ENCODE measurements at places on chromosomes 4 and X.

DNA sequence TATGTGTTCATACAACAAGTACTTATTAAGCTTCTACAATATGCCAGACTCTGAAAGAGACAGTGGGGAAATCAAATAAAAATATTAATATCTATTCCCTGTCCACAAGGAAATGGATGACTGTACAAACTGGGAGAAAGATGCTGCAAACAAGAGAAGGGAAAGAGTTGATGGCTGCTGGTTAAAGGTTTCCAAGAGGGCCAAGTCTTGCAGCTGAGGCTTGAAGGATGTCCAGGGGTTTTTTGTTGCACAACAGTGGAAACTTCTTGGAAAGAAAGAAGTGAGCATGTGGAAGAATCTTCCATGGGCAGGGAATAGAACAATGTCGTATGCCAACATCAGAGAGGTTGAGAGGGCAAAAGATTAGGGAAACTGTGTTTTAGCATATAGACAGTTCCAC, 95.8 kb downstream of the MID1 start:
- no peak overlapping the region for H3K4me3 ChIP-seq
- peaks cover 10% of the 10 kb centered on the region for H3K4me1 ChIP-seq
- H3K36me3 ChIP-seq = peaks cover 19% of the 10 kb centered on the region
- no peaks in the 10 kb centered on the region for H3K27me3 ChIP-seq
- no peak overlapping the region for H3K27ac ChIP-seq

DNA sequence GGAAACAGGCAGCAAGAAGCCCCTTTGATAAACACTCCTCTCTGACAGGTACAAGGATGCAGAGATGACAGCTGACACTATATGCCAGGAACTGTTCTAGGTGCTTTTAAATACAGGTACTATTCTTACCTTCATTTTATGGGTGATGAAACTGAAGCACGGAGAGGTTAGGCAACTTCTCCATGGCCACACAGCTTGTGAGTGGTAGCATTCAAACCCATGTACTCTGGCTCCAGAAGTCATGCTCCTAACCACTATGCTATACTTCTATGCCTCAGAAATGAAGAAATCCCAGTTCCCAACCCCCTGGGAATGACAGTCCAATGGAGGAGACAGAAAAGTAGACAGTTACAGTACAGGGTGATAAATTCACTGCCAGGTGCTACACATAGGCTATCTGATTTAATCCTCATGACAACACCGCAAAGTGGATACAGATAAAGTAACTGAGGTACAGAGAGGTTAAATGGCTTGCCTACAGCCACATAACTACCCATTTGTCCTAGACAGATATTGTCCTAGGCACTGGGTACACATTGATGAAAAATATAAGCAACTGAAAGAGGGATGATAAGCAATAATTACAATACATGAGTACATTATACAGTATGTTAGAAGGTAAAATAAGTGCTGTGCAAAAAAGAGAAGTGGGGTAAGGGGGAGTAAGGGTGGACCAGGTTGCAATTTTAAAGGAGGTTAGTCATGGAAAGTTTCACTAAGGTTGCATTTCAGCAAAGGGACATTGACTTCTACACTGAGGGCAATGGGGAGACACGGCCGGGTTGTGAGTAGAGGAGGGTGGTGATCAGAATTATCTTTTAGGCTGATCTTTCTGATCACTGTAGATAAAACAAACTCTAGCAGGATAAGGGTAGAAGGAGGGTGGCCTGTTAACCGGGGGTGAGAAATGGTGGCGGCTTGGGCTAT, 1.6 kb upstream of the F8 start:
- H3K4me3 ChIP-seq = peak overlapping the region; percentile 67
- no peak for DNase-seq
- peaks cover 19% of the 10 kb centered on the region for H3K4me1 ChIP-seq
- no peak overlapping the region for H3K27ac ChIP-seq
- no peaks in the 10 kb centered on the region for H3K36me3 ChIP-seq

DNA sequence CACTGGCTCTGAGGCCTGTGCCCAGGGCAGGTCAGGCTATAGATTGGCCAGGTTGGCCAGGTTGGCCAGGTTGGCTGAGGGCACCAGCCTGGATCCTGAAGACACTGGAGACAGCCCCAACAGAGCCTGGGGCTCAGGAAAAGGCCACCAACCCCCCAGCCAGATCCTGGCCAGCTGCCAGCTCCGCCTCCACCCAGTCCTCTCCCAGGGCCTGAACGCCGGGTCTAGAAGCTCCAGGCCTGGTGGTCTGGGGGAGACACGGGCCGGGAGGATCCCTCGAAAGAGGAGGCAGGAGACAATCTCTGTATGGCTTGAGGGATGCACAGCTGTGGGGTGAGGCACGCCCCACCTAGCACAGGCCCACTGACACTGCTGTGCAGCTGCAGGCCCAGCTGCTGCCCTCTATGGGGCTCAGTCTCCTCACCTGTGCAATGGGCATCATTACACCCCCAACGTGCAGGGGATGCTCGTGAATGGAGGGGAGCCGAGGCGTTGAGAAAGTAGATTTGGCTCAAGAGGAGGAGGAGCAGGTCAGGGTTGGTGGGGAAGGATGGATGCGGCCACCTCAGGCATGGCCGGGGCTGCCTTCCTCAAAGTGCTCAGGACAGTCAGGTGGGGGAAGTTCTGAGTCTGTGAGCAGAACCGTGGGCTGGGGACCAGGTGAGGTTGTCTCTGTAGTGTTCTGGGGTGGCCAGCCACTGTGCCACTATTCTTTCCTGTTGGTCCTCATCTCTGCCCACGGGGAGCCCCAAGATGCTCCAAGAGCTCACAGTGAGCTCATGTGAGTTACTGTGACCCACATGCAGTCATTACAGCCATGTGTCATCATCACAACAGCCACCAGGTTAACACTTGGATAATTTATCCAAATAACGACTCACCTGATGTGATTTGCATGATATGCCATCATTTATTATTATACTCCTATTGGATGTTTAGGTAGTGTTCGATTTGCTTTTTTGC, 10.8 kb upstream of the GAGE10 start:
- H3K4me1 ChIP-seq = peaks cover 4% of the 10 kb centered on the region
- H3K27ac ChIP-seq = no peak overlapping the region
- DNase-seq = no peak
- no peaks in the 10 kb centered on the region for H3K36me3 ChIP-seq
- no peak overlapping the region for H3K4me3 ChIP-seq

DNA sequence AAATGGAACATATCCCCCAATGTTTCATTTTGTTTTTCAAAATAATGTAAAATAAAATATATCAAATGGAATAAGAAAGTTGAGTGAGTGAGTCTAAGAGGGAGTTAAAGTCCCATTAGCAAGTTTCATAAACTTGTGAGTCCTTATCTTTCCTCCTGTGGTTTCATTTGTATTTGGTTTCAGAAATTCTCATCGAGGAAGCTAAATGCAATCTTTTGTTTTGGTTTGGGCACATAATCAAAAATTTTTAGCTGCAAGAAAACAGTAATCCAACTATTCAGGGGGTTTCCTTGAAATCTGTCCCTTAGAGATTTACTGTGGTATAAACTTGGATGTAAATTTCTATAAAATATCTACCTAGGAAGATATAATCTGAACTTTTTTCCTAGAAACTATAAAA, 124.2 kb downstream of the CAMK2D start:
- no peak overlapping the region for H3K4me3 ChIP-seq
- peaks cover 3% of the 10 kb centered on the region for H3K36me3 ChIP-seq
- no peak for DNase-seq
- H3K4me1 ChIP-seq = peaks cover 23% of the 10 kb centered on the region
- H3K27ac ChIP-seq = no peak overlapping the region

DNA sequence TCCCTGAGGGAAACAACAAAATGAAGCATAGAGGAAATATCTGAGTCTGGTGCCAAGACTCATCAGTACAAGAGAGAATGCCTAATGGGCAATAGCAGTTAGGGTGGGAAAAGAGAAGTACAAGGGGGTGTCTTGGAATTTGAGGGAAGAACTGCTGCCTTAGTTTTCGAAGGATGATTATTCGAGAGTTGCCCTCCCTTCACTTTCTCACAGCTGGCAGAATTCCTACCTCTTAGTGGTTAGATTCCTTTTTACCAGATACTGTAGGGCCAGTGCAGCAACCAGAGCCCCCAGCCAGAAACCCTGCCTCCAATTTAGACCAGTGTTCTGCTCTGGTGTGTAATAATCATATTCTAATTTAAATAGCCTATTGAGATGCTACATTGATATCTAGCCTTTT, 56.5 kb downstream of the NFKB1 start:
- no peak overlapping the region for H3K27ac ChIP-seq
- H3K27me3 ChIP-seq = no peaks in the 10 kb centered on the region
- no peaks in the 10 kb centered on the region for H3K4me1 ChIP-seq
- no peak for DNase-seq
- peaks cover 3% of the 10 kb centered on the region for H3K36me3 ChIP-seq

- no peak for DNase-seq
- H3K36me3 ChIP-seq = no peaks in the 10 kb centered on the region
- no peak overlapping the region for H3K27ac ChIP-seq
- no peak overlapping the region for H3K4me3 ChIP-seq
These were observed 64.7 kb downstream of the IL13RA2 start for GRCh38 chrX:114952696-114953095.

DNA sequence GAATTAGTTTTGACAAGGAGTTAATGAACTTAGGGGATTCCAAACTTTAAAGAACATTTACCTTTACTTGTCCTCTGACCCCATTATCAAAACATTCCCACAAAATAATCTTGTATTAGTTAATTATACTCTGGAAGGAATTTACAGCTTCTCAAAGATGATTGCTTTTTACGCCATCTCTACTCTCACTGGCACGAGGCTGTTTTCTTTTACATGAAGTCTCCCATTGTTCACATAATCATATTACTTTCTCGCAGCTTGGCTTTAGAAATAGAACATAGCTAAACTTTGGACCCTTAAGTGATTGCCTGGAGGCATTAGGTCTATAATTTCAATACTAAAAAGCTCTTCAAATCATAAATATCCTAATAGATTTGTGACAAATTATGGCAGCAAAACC, 592.9 kb downstream of the TRIML1 start:
- no peak overlapping the region for H3K27ac ChIP-seq
- DNase-seq = no peak
- H3K27me3 ChIP-seq = no peaks in the 10 kb centered on the region
- H3K4me3 ChIP-seq = no peak overlapping the region
- H3K36me3 ChIP-seq = peaks cover 4% of the 10 kb centered on the region
- H3K4me1 ChIP-seq = no peaks in the 10 kb centered on the region

DNA sequence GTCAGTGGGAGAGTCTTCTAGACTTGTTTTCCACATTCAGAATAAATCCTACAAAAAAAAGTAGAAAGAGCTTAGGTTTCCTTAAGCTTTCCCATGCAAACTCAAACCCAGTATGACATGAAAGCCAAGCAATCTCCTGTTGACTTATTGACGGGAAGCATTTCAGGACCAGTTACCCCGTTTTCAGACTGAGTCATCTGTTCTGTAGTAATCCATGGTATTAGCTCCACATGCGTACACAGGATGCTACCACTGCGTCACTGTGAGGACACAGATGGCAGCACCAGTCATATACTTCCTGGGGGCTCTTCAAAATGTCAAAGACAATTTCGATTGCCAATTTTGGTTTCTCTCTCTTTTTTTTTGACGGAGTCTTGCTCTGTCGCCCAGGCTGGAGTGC, 224.9 kb upstream of the MAD2L1 start:
- no peaks in the 10 kb centered on the region for H3K36me3 ChIP-seq
- no peak overlapping the region for H3K27ac ChIP-seq
- no peaks in the 10 kb centered on the region for H3K27me3 ChIP-seq
- H3K4me1 ChIP-seq = no peaks in the 10 kb centered on the region
- no peak overlapping the region for H3K4me3 ChIP-seq
- no peak for DNase-seq

GRCh38 chr4:156779774-156780173, 191.8 kb downstream of the PDGFC start:
- no peaks in the 10 kb centered on the region for H3K27me3 ChIP-seq
- peaks cover 7% of the 10 kb centered on the region for H3K4me1 ChIP-seq
- H3K4me3 ChIP-seq = no peak overlapping the region
- H3K36me3 ChIP-seq = peaks cover 7% of the 10 kb centered on the region
- DNase-seq = no peak
- H3K27ac ChIP-seq = no peak overlapping the region

GRCh38 chr4:103074744-103075434, 1.7 kb downstream of the SLC9B2 start:
- H3K36me3 ChIP-seq = peaks cover 10% of the 10 kb centered on the region
- H3K27ac ChIP-seq = no peak overlapping the region
- no peak for DNase-seq
- peaks cover 28% of the 10 kb centered on the region for H3K4me1 ChIP-seq
